ENCODE measurements at places on chromosomes 5 and 9.

GRCh38 chr9:38244971-38245370 is 147.5 kb upstream of the ALDH1B1 start:
- DNase-seq, result no peak

DNA sequence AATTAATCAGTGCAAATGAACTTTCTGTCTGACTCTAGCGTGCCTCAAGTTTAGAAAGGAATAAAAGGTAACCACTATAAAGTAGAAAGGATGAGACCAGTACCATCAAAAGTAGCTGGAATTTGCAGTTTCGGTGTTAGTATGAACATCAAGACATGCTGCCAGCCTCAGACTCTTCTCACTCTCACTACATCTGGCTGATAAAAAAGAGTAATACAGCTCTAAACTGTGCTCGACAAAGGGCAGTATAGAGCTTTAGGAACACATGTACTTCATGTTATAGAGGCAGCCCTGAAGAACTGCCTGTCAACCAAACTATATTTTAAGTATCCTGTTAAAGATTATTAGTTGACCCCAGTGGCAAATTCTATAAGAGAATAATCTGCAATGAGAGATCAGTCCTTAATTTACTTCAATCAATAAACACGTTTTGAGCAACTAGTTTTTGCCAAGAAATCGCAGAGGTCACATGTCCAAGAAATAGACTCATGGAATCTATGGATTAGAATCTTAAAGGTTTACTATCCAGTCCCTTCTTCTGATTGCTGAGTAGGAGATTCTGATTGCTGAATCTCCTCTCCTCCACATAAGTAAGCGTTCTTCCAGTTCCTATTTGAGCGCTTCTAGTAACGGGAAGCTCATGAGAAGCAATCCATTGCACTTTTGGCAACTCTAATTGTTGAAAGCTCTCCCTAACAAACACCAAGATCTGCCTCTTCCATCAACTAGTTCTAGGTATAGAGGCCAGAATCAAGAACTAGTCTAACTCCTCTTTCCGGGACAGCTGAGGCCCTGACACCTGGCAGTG is 941 bp downstream of the XPA start:
- no peak for DNase-seq

DNA sequence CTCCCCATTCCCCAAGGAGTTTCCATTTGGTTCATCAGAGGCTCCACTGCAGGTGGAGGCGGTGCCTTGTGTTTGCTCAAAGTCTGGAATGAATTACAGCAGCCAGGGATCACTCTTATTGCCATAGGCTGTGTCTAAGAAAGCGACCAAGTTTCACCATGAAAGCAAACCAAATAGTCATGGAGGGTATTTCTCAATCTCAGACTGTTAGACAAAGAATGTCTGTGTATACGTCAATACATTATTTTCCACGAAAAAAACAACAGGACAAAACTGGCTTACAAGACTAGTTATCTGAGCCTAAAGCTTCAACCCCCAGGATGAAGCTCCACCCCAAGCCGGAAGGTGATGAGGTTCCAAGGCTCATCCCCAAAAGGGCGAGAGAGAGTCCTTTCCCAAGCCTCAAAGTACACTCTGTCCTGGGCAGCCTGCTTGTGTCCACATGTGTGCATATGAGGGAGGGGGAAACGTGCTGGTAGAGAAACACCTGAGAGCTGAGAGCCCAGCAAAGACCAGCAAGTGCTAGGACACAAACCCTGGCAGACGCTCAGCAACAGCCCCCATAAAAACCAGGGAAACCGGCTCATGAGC is 4.3 kb downstream of the B4GALT1 start:
- DNase-seq, result no peak

- no peak for DNase-seq
These were observed 1.4 kb downstream of the PBX3 start for GRCh38 chr9:125748446-125749099.

- DNase-seq, result peak; percentile 52
These were observed 36.6 kb upstream of the RAPGEF1 start for GRCh38 chr9:131776473-131776872.

- no peak for DNase-seq
These were observed 900.0 kb upstream of the CDH10 start for GRCh38 chr5:25544652-25545249.

GRCh38 chr9:131743501-131743900 is 3.6 kb upstream of the RAPGEF1 start:
- DNase-seq, result no peak

- no peak for DNase-seq
These were observed at the start of gene TNFSF8 for GRCh38 chr9:114930056-114930812. Gene TNFSF8 (minus strand): TSS chr9:114930591. CDS start chr9:114930303, 288 bp downstream.

DNA sequence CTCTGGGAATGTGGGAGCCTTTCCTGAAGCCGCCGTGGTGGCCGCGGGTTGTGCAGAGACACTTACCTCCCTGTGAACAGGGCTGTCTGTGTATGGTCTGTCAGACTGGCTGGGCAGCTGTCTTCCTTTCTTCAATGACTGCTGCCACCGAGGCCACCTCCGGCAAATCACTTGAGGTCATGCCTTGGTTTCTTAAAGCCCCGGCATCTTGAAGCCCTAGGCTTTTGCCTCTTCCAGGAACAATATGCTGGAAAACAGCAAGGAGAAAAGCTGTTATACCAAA is 79.5 kb upstream of the ZSWIM6 start:
- DNase-seq, result no peak

DNA sequence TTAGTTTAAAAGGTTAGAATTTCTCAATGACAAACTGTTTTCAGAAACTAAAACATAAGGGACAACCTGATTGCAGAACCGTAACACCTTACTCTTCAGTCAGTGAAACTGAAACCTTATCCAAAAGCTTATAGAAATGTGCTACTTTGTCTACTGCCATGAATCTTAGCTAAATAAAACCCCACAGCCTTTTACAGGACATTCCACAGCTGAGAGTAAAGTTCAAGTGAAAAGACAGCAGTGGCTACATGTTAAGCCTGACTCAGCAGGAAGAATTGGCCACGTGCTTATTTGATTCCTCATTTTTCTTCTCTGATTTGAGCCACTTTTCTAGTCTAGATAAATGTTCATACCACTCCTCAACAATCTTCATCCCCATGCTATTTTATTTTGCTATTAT is 278.7 kb upstream of the ISL1 start:
- no peak for DNase-seq

DNA sequence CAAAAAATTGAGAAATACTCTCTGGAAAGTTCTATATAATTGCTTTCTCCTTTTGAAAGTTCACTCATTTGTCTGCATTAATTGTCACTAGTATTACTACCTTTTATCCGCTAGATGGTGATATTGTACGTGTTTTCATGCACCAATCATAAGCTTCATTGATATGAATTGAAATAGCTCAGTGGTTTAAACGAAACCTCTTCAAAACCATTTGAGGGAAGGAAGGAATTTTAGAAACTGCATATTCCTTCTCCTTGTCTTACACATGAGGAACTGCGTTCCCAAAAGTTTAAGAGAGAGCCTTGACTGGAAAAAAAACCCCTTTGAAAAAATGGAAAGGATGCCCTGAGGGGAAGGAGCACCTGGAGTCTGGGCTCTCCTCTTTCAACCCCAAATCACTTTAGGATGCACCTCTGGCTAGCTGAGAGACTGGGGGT is 98.6 kb downstream of the YTHDC2 start:
- DNase-seq, result no peak

- DNase-seq, result no peak
These were observed 6.6 kb downstream of the PCDH12 start for GRCh38 chr5:141951332-141951781.

GRCh38 chr9:87604886-87605588 is 107.4 kb downstream of the DAPK1 start:
- no peak for DNase-seq

- no peak for DNase-seq
These were observed 34.0 kb downstream of the DAP start for GRCh38 chr5:10726913-10727517.

- no peak for DNase-seq
These were observed 108.6 kb downstream of the SERINC5 start for GRCh38 chr5:80147119-80147815.

DNA sequence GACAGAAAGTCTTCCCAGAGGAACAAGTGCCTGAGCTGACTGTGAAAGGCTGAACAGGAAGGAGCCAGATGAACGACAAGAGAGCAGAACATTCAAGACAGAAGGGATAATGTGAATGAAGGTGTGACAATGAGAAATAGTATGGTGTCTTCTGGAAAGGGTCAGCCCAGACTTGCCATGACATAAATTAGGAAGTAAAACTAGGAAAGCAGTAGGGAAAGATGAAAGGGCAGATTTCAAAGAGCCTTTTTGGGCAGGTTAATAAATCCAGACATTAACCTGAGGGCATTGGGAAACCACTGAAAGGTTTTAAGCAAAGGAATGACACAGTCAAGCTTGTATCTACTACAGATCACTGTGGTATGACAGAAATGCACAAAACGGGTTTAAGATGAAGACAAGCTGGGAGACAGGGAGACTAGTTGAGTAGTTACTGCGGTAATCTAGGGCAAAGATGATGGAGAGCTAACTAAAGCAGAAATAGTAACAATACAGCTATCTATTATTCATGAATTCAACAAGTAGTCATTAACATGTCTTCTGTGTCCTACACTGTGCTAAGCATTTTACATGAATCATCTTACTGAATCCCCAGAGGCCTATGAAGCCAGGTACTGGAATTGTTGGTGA is 580.9 kb upstream of the WWC1 start:
- DNase-seq, result no peak

DNA sequence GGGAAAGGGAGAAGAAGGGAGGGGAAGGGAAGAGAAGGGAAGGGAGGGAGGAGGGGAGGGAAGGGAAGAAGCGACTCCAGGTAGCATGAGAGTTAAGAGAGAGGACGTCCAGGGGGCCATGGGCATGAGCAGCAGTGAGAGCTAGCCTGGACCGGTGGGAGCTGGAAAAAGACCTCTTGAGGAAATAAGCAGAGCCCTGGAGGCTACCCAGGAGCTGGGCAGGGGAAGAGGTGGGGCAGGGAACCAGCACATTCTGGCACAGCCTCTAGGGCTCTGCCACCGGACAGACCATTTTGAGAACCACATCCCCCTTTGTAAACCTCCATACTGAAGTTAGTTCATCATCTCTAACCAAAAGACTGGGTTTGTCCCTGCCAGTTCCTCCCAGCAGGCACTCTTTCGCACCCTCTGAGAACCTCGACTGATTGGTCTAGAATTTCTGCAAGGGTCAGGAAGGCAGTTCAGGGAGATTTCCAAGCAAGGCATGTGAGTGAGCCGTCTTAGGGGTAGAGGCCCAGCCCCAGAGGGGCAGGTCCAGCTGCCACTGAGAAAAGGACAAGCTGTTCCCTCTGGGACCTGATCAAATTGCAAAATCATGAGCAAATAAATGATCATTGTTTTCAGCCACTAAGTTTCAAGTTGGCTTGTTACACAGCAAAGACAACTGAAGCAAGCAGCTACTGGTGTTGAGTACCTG is 11.6 kb downstream of the NAIF1 start:
- DNase-seq, result no peak

DNA sequence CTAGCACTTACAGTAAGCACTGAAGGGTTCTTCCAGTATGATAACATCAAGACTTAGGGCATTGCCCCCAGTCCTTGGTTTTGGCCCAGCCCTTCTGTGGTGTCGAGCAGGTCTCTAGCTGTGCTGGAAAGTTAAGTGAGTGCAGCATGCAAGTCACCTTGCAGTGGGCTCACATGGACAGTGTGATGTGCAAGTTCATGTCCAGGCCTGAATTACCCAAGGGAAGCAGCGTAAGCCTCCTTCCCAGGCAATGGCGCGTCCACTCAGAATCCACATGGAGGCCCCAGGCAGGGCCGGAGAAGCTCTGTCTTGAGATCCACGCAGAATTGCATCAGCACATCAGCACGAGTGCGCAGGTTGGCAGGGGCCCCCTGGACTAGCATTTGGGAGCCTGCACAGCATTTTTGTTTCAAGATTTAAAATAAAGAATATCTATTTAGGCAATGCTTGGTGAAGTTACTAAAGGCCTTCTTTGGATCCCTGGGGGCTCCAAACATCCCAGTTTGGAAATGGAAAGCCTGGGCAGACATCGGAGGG is 108.4 kb upstream of the ALDH1B1 start:
- DNase-seq, result no peak

- no peak for DNase-seq
These were observed 53.8 kb upstream of the ARAP3 start for GRCh38 chr5:141735823-141736222.

- DNase-seq, result no peak
These were observed 10.3 kb upstream of the CCIN start for GRCh38 chr9:36158917-36159316.

- DNase-seq, result no peak
These were observed 4.7 kb upstream of the TMEM210 start for GRCh38 chr9:137176302-137177182.

- no peak for DNase-seq
These were observed 7.3 kb upstream of the RXRA start for GRCh38 chr9:134318941-134319305.

DNA sequence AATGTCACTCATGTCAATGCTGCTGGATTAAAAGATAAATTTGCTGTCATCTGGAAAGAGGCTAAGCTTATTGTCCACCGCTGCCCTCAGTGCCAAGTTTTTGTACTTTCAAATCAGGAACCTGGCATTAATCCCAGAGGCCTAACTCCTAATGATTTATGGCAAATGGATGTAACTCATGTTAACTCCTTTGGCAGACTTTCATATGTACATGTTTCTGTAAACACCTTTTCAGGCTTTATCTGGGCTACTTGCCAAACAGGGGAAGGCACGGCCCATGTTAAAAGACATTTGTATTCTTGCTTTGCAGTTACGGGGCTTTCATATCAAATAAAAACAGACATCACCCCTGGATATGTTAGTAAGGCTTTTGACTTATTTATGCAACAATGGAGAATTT is 608.0 kb upstream of the ACO1 start:
- DNase-seq, result no peak

DNA sequence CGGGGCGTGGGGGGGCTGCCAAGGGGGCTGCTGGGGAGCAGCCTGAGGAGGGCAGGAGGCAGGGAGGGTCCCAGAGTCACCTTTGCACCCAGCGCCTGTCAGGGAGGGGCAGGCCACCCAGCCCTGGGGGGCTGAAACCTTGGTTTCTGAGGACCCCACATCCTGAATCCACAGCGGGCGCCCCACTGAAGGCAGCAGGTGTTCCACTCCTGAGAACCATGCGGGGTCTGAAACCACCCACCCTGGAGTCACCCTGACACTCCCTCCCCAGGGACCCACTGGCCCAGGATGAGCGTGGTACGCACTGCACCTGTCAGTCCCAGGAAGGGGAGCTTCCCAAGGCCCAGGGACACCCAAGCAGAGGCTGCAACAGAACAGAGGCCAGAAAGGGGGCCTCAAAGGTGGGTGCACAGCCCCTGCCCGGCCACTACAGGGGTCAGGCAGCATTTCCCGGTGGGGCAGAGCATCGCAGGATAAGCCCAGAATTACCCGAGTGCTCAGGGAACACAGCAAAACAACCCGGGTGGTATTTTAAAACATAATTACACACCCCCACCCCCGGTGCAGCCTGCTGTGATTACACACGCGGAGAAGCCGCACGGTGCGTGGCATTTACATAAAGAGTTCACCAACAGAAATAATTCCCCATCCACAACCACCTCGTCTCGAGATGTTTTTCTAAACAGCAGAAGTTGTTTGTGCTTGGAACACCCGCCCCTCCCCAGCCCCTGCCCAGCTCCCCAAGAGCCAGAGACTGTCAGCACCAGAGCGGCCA is 57.3 kb upstream of the UBAC1 start:
- DNase-seq, result no peak

GRCh38 chr5:50873595-50874277 is 207.3 kb downstream of the PARP8 start:
- no peak for DNase-seq

- peak; percentile 7 for DNase-seq
These were observed 181.1 kb upstream of the SPEF2 start for GRCh38 chr5:35436400-35437057.

GRCh38 chr5:159187719-159188118 is 21.6 kb downstream of the RNF145 start:
- no peak for DNase-seq
